ENCODE measurements at places on chromosomes 4 and X. TPM values are rescaled to one million over a fixed set of nuclear protein-coding genes. Genes with fewer than 3 reads are reported as not detected.

The GAGE1 gene
- not detected for total RNA-seq

The SPANXN2 gene
- not detected for total RNA-seq

The TXK gene
- total RNA-seq, result 2.9 TPM

The AKAP14 gene
- total RNA-seq, result not detected

The CFAP299 gene
- 4.3 TPM for total RNA-seq

The TLR10 gene
- 0.71 TPM for total RNA-seq

The ALB gene
- 0.71 TPM for total RNA-seq

The WDR1 gene
- total RNA-seq, result 130 TPM

The EDNRA gene
- 47.0 TPM for total RNA-seq

The PAQR3 gene
- total RNA-seq, result 35.3 TPM

The HTRA3 gene
- 44.8 TPM for total RNA-seq

The GATA1 gene
- 0.44 TPM for total RNA-seq

The KDR gene
- 211 TPM for total RNA-seq

The SPIN2A gene
- 2.0 TPM for total RNA-seq

The ABLIM2 gene
- 13.5 TPM for total RNA-seq

The REPS2 gene
- 18.8 TPM for total RNA-seq

The PTPN13 gene
- 248 TPM for total RNA-seq

The PPP2R2C gene
- total RNA-seq, result 10.1 TPM

The SPATA4 gene
- total RNA-seq, result 0.93 TPM

The ARHGEF38 gene
- 0.55 TPM for total RNA-seq

The SLC6A14 gene
- 0.99 TPM for total RNA-seq

The ZNF157 gene
- total RNA-seq, result 2.6 TPM

The HTN3 gene
- not detected for total RNA-seq
